ENCODE measurements at places on chromosomes 4 and X. TPM values are rescaled to one million over a fixed set of nuclear protein-coding genes. Genes with fewer than 3 reads are reported as not detected.

Gene PABPC1L2A
- total RNA-seq: not detected

Gene DACH2
- total RNA-seq: not detected

Gene IQCM
- total RNA-seq: not detected

Gene SLC4A4
- 25.9 TPM for total RNA-seq

Gene VSIG4
- total RNA-seq: not detected

Gene ANXA3
- 17.1 TPM for total RNA-seq

Gene FDCSP
- total RNA-seq: not detected

Gene SSX4
- total RNA-seq: not detected

Gene TXK
- total RNA-seq: not detected

Gene REPS2
- total RNA-seq: 0.14 TPM

Gene AFM
- not detected for total RNA-seq

Gene POU4F2
- total RNA-seq: not detected

Gene OTUD6A
- not detected for total RNA-seq

Gene TEX28
- not detected for total RNA-seq

Gene PIGA
- total RNA-seq: 8.5 TPM

Gene FRAS1
- total RNA-seq: 5.0 TPM

Gene PITX2
- 11.0 TPM for total RNA-seq

Gene MAMLD1
- 0.85 TPM for total RNA-seq

Gene BEND2
- not detected for total RNA-seq

Gene HSFX1
- total RNA-seq: 0.37 TPM

Gene PLAC8
- total RNA-seq: under 0.01 TPM

Gene ADAMTS3
- 3.8 TPM for total RNA-seq

Gene NSG1
- total RNA-seq: 19.9 TPM

Gene AWAT2
- total RNA-seq: not detected

Gene AFF1
- total RNA-seq: 9.9 TPM

Gene CXCL11
- 0.14 TPM for total RNA-seq

Gene HAND2
- total RNA-seq: 79.9 TPM

Gene TSPAN6
- 30.0 TPM for total RNA-seq

Gene SPANXA1
- 0.28 TPM for total RNA-seq

All from smooth muscle cell of bladder (primary cell).